Fibroblast of lung (primary cell): ENCODE measurements at places on chromosomes 4 and X. TPM values are rescaled to one million over a fixed set of nuclear protein-coding genes. Genes with fewer than 3 reads are reported as not detected.

The FMR1 gene
- total RNA-seq = 34.9 and 36.5 TPM in 2 replicates

The G3BP2 gene
- 140 and 143 TPM in 2 replicates for total RNA-seq

The NUDT10 gene
- total RNA-seq = 1.8 and 2.1 TPM in 2 replicates

The PAGE2 gene
- total RNA-seq = not detected in 2 replicates

The SFRP2 gene
- total RNA-seq = under 0.01 and 1.8 TPM in 2 replicates

The EGF gene
- total RNA-seq = 0.26 and 0.83 TPM in 2 replicates

The CYLC1 gene
- not detected in 2 replicates for total RNA-seq

DNA sequence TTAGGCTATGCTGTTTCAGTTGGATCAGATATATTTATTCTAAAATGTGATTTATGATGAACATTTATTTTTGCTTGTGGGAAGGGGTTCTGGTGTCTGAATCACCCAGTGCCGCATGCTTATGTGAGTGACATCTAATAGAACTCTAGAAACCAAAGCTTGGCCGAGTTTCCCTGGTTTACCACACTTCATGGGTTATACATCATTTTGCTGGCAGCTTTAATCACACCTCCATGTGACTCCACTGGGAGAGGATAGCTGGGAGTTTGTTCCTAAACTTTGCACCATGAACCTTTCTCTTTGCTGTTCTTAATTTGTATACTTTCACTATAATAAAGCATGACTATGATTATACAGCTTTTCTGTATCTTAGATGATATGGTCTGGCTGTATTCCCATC lies 382.9 kb downstream of the INPP4B start:
- DNase-seq = peak; percentile 93

DNA sequence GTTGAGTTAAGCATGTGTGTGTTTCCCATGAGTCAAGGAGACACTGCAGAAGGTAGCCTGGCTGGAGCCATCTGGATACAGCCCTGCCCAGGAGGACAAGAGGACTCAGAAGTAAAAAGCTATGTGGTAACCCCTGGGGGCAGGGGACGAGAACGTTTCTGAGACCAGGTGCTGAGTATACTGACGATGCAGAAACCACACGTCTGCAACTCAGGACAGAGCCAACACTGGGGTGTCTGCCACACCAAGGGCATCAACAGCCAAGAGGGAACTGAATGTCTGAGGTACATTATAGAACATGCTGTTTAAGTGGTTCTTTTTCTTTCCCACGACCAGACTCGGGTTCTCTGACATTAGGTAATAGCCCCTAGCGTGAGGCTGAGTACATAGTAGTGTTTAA lies 94.1 kb upstream of the GPR34 start:
- no peak for DNase-seq

- peak; percentile 29 for DNase-seq
Observed at GRCh38 chrX:10570601-10571000, 49.8 kb downstream of the MID1 start.

DNA sequence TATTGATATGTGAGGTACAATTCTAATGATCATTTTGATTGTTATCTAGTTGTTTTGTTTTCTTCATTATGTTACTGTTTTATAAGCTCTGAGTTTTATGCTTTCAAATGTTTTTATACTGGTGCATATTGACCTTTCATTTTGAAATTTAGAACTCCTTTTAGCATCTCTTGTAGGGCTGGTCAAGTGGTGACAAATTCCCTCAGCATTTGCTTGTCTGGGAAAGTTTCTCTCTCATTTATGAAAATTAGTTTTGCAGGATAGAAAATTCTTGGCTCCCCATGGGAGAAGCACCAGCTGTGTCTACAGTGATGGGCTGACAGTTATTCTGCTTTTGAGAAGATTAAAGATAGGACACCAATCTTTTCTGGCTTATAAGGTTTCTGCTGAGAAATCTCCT lies 105.3 kb upstream of the SPRY1 start:
- DNase-seq = no peak

DNA sequence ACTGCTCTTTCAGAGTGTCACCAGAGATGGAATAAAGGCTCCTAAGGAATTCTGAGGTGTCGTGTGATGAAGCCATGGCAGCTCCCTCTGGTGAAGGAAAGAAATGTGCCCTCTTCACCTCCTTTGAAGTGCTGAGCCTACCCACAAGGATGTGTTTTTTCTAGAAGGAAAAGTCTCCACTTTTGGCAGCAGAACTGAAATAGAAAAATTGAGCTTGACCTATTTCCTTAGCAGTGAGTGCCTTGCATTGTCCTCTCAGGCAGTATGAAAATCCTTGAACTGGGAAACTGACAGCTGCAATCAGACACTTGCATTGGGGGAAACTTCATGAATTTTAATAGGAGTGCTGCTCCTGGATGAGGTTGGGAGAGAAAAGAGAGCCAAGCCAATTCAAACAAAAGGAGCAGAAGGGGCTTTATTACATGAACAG lies 95.2 kb downstream of the DCLK2 start:
- DNase-seq = no peak

GRCh38 chrX:24877854-24878650 lies 137.7 kb downstream of the ARX start:
- peak; percentile 40 for DNase-seq

- DNase-seq = no peak
Observed at GRCh38 chrX:122625239-122625638, 558.8 kb upstream of the GRIA3 start.

DNA sequence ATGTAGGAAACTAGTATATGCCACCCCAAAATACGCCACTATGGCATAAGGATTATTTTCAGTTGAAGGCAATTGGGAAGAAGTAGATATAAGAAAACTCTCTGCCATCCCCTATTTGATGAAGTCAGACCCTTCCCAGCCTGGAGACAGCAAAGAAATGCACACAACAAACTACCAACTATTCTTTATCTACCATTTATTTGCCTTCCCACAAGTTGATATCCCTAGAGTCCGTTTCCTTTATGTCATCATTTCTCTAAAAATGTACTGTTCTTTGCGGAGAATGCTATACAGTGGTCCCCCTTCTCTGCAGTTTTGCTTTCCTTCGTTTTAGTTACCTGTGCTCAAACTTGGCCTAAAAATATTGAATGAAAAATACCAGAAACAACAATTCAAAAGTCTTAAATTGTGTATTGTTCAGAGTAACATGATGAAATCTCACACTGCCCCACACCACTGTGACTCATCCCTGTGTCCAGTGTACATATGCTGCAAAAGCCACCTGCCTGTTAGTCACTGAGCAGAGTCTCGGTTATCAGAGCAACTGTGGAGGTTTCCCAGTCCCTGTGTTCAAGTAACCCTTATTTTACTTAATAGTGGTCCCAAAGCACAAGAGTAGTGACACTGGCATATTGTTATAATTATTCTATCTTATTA lies 152.3 kb downstream of the WDFY3 start:
- DNase-seq = peak; percentile 91

DNA sequence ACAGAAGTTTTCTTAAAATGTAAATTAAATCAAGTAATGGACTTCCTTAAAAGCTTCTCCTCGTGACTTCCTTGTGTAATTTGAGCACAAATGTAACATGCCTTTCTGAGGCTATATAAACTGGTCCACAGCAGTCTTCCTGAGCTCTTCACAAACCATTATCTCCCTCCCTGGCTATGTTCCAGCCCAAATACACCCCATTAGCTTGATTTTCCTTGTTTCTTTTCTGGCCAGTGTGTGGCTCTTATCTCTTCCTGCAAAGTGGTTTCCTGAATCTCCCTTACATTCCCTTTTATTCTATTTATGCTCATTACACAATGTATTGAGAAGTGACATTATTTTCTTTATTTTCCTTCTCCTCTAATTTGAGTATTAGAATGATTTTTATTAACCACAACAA lies 1085.3 kb upstream of the PCDH10 start:
- DNase-seq = peak; percentile 68

DNA sequence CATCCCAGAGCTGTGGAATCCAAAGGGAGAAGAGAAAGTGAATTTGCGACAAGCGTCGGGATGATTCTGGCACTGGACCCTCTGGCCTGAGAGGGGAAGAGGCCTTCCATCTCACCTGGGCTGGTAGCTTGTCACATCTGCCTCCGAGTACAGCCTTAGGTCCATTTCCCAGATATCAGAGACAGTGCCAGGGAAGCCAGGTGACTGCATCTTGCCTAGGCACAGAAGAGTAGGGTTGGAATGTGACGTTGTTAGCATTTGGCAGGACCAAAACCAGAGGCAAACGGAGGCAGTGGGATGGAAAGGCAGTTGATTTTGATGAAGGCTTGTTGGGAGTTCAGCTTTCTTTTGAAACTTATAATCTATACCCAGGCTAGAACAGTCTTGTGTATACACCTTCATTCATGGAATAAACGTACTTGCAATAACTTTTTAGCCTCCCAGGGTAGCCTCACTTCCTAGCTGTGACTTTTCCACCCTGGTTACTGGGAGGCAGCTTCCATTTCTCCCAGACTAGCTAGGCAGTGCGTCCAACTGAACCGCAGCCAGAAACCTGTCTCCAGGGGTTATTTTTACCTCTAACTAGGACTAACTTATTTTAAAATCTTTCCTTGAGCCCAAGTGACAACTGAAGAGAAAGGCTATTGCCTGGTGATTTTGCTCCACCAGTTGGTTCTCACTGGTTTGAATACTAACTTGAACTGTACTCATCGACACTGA lies 5.9 kb downstream of the SOD3 start:
- DNase-seq = no peak

GRCh38 chr4:25399510-25399909 lies 22.4 kb downstream of the ANAPC4 start:
- no peak for DNase-seq

GRCh38 chr4:56540826-56541225 lies 35.2 kb downstream of the ARL9 start:
- no peak for DNase-seq

GRCh38 chr4:48360285-48361011 lies 19.1 kb downstream of the SLAIN2 start:
- peak; percentile 64 for DNase-seq

- DNase-seq = no peak
Observed at GRCh38 chrX:134032441-134032840, 47.0 kb upstream of the GPC3 start.

DNA sequence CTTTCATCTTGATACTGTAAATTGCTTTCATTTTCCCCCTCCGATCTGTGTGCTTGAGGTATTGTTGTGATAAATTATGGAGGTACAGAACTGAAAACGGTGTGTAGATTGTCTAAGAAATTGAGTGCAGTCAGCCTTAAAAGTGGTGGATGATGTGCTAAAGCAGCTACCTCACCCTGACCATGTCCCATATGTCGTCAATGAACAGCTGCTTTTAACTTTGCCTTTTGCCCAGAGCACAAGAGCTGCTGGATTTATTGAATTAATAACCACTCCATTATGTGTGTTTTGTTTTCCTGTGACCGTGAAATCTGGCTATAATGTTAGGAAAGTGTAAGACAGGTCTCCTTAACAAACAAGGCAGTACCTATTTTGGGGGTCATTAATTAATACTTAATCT lies 581.9 kb upstream of the PITX2 start:
- DNase-seq = no peak

DNA sequence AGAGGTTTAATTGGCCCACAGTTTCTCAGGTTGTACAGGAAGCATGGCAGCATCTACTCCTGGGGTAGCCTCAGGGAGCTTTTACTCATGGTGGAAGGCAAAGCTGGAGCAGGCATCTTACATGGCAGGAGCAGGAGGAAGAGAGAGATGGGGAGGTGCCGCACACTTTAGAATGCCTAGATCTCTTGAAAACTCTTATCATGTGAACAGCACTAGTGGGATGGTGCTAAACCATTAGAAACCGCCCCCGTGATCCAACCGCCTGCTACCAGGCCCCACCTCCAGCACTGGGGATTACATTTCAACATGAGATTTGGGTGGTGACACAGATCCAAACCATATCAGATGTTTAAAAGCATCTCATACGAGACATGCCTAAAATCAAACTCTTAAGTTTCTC lies 41.6 kb upstream of the SCOC start:
- DNase-seq = no peak

DNA sequence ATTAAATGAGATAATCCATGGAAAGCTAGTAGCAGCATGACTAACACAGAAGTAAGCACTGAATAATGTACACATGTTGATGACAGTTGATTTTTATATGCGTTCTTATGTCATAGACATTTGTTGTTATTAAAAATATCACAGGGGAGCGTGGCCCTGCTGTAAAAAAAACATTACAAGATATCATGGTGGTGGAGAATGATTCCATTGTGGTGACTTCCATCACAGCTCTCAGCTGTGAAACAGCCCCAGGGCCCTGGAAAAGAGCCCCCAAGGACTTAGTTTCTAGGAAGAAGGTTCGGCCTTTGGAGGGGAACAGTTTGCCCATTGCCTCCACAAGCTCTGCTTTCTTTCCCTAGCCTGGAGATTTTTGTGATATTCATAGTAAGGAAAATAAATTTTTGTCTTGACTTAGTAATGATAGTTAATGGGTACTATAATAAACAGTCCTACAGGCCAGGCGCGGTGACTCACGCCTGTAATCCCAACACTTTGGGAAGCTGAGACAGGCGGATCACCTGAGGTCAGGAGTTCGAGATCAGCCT lies 49.9 kb downstream of the FAM114A1 start:
- peak; percentile 13 for DNase-seq

DNA sequence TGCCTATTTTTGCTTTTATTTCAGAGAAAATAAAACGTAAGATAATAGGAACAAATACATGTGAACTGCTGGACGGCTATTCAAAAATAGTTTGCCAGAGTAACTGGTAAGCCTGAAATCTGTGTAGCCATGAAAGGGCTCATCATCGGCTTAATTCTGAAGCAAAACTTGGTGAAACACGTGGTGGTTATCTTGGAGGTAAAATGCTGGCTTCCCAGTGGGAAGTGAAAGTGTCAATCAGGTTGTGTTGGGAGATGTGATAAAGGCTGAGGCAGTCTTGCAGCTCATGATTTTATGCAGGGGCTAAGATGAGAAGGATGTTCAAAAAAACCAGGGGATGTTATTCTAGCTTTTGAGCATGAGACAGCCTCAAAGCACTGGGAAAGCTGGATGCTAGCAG lies 36.1 kb upstream of the TLR2 start:
- no peak for DNase-seq

- peak; percentile 27 for DNase-seq
Observed at GRCh38 chr4:177555007-177555574, 112.9 kb upstream of the AGA start.

- DNase-seq = no peak
Observed at GRCh38 chrX:149650162-149650561, 18.6 kb upstream of the TMEM185A start.

DNA sequence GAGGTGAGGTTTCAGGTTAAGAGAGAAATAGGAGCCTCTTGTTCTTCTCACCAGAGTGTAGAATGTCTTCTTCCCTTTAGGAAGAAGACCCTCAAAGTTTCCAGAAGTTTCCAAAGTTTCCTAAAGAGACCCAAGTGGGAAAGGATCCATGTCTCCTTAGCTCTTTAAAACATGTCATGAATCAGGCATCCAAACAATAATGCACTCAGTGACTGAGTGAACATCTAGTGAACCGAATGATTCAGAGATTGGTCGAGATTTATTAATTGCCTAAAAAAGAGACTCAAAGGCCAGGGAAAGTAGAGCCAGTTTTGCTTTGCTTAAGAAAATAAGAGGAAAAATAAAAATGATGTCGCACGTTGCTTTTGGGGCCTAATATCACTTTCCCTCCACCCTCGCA lies 29.4 kb downstream of the FGF5 start:
- DNase-seq = peak; percentile 68

DNA sequence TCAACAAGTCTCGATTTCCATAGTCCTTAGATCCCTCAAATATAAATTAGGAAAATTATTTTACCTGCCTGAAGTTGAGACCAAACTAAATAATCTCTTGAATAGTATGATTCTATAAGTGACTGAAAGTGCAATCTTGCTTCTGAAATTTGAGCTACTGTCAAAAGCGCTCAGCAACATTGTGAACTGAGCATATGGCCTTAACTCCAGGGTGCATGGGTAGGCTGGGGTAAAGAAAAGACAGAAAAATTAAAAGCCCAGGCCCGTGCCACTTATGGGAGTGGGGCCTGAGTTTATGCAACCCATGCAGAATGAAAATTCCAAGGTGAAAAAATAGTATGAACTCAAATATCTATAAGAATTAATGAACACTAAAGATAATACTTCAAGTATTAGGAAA lies 9.8 kb downstream of the PGRMC2 start:
- no peak for DNase-seq
